ENCODE measurements at places on chromosomes 4 and X. TPM values are rescaled to one million over a fixed set of nuclear protein-coding genes. Genes with fewer than 3 reads are reported as not detected.

DNA sequence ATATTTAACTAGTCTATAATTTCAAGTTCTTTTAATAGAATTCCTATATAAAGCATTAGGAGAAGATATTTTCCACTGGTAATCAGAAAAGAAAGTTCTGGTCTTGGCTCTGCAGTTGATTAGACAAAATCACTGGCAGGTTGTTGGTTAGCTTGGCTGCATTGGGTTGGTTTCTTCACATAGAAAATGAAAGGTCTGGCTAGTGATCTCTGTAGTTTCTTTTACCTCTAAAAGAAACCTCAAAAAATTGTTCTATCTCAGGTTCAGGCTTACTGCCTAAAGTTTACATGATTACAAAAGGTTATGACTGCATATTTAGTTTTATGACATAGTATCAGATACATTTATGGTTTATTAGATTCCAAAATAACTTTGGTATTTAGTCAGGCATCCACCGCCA, 95.8 kb upstream of the NAP1L5 start:
- no peak for DNase-seq

Gene CXCL10
- total RNA-seq: 0.27 TPM

DNA sequence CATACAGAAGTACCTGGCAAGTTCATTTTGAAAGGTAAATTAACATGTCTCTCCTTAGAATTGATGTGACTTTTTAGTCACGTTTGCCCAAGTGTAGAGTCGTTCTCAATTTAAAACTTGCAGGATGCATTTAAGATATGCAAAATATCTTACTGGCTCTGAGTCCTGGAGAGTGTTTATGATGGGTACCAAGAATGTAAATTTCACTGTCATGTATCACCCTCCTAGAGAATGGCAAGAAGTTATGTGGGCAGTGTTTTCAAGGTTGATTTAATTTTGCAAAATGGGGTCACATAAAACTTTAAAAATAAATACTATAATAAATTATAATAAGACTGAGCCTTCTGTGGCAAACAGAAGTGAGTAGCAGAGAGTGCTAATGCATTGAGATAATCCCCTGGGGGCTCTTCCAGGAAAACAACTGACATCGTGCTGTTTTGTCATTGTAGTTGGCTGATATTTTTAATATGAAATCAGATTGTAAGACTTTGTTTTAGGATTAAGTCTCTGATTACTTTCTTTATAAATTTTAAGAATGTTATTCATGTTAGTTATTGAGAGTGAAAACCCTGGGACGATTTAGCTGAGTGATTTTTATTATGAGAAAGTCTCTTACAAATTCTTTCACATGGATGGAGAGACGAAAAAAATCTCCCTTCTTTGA, 103.0 kb downstream of the AFF1 start:
- DNase-seq: no peak

GRCh38 chr4:4872314-4872903, 12.9 kb downstream of the MSX1 start:
- DNase-seq: no peak

DNA sequence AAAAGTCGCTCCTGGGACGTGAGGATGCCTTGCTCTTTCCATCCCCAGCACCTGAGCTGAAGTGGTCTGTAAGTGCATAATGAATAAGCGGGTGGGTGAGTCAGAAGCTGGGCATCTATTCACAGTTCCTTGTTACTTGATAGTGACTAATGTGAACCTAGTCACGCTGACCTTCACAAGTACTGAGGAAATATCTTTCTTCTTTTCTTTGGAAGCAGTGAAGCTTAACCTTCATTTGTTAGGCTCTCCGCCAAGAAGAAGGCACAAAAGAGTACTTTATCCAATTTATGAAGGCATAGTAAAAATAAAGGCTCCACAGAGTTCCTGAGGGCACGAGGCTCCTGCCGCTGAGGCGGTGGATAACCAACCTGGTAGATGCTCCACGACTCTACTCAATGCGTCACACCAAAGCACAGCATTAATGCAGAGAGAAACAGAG, 475.7 kb upstream of the SLIT2 start:
- no peak for DNase-seq

DNA sequence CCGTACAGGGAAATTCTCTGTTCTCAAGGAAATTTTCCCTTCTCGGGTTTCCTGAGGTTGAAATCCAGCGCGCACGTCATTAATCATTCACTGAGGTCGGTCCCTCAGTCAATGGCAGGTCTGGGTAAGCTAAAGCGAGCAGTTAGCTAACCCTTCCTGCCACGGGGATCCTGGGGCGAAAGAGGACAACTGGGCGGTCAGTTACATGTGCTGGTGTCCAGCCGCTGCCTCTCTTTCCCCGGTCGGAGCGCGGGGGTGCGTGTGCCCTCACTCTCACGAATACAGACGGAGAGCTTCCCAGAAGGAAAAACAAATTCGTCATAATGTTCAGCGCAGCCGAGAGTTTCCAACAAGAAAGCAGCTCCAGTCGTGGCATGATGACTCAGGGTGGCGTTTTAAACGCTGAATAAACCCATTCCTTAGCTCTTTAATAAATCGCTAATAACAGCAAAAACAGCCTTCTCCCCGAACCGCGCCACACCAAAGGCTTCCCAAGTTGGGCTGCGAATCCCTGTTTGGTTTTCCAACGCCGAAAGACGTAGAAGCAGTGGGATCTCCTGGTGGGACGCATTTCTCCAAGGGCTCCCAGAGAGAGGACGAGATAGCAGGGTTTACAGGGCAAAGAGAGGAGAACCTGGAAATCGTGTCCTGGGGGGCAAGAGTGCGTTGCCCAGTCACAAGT, 752 bp upstream of the FGF5 start:
- DNase-seq: no peak

Gene ASMT
- total RNA-seq: 0.45 TPM

Gene SEC31A
- 149 TPM for total RNA-seq

- DNase-seq: no peak
These were observed 666.3 kb upstream of the GRIA3 start for GRCh38 chrX:122517786-122518185.

Gene S100P
- total RNA-seq: 0.27 TPM

- no peak for DNase-seq
These were observed 716.6 kb upstream of the INTU start for GRCh38 chr4:126916049-126916625.

- DNase-seq: no peak
These were observed 131.0 kb downstream of the COX18 start for GRCh38 chr4:72938516-72938915.

DNA sequence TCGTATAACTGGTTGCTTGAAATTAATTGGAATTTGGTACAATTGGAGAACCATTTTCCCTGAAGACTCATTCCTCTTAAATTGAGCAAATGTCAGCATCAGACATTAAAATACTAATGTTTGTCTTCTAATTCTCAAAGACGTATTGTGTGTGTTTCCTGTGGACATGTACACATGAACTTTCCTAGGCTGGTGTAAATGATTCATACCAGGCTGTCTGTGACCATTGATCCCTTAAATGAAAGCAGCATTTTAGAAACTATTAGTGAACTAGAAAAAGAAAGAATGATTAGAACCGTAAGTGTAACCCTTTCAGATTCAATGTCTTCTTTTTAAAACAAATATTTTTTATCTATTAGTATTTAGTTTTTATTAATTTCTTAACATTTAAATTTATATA, 332.9 kb downstream of the PPP3CA start:
- DNase-seq: no peak

Gene PCSK1N
- 35.7 TPM for total RNA-seq

DNA sequence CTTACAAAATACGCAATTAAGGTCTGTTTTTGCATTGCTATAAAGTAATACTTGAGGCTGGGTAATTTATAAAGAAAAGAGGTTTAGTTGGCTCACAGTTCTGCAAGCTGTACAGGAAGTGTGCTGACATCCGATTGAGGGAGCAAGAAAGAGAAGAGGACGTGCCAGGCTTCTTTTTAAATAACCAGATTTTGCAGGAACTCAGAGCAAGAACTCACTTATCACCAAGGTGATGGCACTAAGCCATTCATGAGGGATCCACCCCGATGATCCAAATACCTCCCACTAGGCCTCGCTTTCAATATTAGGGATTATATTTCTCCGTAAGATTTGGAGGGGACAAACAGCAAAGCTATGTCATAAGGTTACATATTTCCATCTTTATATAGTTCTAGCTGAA, 456.7 kb downstream of the GLUD2 start:
- no peak for DNase-seq

DNA sequence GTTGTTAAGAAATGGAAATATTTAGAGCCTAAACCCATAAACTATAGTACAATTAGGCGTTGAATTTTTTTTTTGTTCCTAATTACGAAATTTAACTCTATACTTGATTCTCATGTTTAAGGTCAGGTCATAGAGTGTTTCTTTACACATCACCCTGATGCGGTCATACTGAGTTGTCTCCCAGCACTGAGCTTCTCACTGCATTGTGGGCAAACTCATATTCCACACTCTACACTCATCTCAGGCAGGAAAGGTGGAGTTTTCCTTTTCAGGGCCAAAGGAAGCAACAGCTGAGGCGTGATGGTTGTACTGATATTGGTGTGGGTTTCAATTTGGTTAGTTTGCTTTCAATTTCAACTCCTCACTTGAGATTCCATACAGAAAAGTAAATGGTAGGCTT, 75.4 kb downstream of the FAT4 start:
- no peak for DNase-seq

Gene TRIM75
- not detected for total RNA-seq

DNA sequence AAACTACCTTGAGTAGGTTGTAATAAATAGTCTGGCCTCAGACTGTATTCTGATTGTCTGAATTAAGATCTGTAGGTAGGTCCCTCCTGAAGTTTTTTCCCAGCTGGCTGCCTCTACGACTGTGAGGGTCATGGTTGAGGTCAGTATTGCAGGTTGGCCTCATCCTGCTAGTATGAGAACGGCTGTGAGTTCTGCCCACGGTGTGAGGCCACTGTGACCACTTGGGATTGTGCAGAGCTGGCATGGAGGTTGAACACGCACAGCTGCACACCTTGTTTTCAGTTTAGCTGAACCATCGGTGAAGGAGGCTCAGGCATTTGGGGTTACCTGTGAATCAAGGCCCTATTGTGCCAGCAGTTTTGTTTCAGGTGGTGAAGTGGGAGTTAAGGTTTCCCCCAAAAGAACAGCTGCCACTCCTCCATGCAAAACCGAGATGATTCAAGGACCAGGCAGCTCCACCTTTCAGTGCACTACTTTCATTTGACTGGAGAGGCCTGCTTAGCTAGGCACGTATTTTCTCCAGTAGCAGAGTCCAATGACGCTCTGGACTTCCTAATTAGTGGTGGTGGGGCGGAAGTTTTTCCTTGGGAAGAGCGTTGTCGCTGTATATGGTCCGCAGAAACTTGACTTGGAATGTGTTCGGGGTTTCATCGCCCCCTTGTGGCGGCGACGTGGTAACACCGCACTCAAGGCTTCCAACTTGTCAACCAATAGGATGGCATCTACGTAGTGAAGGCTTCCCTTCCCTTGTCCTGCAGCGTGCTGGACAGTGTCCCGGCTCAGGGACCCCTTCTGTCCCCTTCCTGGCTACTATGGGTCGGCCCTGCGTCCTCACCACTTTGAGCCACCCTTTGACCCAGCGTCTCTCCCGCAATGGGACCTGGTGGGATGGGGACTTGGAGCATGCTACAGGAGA, 13.8 kb downstream of the CMC4 start:
- peak; percentile 56 for DNase-seq

Data from cerebellum (tissue), 4 donors.